Thymus (tissue), 14 donors: ENCODE measurements at places on chromosomes 16 and 17.
A peak's percentile ranks its signal among the peaks of the same experiment; 100 is the strongest.

DNA sequence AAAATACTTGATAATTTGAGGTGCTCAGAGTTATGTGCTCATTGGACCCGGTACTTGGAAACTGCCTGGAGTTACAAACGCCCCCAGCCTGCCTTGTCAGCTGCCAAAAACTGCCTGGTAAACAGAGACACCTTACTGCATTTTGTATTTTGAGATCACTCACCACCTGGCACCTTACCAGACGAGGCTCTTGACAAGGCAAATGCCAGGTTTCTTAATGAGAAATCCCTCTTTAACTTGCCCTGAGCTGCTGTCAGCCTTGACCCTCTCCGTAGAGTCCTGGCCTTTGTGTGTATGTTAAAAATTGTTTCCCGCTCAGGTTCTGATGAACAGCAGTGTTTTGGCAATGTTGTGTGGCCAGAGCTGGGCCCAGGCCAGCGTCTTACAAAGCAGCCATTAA, 28.8 kb downstream of the SYT17 start:
- no peaks in the 10 kb centered on the region for H3K36me3 ChIP-seq
- H3K4me1 ChIP-seq, result no peaks in the 10 kb centered on the region
- no peak for DNase-seq
- no peak overlapping the region for H3K4me3 ChIP-seq
- H3K27ac ChIP-seq, result no peak overlapping the region
- H3K27me3 ChIP-seq, result no peaks in the 10 kb centered on the region

DNA sequence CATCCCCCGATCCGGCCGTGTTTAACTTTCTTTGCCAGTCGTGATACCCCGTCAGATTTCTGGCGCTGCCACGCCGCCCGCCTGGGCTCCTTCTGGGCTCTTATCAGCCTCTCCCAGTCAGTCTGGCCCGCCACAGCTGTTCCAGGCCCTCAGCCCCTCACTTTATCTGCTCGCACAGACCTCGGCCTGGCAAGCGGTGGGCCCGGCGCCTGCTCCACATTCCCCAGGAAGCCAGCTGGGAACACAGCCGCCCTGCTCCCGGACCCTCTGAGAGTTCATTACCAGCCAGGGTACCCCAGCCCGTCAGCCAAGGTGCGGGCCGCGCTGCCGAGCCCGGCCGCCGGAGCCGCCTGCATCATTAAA, 157.5 kb downstream of the ZNF423 start:
- H3K27me3 ChIP-seq, result peaks cover 7% of the 10 kb centered on the region
- H3K4me1 ChIP-seq, result no peaks in the 10 kb centered on the region
- no peak for DNase-seq

DNA sequence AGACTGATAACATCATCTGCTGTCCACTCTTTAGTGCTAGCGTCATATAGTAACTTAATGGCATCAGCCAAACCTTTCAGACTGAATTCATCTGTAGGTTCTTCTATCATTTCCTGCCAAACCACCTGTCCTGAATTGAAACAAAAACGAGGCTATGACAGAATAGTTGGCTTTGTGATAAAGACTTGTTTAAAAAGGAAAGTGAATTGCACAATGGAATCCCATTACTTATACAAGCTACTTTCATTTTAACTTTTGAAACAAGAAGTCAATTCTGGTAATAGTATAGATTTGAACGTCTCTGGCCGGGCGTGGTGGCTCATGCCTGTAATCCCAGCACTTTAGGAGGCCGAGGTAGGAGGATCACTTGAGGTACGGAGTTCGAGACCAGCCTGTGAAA, 18.2 kb downstream of the LASP1NB start:
- H3K36me3 ChIP-seq, result no peaks in the 10 kb centered on the region
- no peak overlapping the region for H3K4me3 ChIP-seq
- DNase-seq, result no peak
- no peaks in the 10 kb centered on the region for H3K4me1 ChIP-seq
- H3K27me3 ChIP-seq, result no peaks in the 10 kb centered on the region

DNA sequence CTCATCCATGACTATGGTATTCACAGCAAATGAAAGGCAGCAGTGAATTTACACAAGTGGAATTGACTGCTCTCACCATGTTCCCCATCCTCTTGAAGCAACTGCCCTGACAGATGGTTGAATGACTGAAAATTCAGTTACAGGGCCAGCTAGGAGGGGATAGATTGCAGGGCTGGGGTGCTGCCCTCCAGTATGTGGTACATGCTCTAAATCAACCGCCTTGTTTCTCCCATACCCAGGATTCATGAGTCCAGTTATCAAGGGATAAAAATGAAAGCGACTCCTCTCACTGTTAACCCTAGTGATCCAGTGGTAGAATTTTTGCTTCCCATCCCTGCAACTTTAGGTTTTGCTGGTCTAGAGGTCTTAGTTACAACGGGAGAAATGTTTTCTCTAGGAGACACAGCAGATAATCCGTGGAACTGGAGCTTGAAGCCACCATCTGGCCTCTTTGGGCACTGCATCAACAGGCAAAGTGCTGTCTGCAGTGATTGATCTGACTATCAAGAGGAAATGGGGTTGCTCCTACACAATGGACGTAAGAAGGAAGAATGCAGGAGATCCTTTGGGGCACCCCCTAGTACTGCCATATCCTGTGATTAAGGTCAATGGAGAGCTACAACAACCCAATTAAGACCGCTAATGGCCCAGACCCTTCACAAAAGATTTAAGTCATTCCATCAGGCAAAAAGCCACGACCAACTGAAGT, 32.0 kb downstream of the SCPEP1 start:
- no peak overlapping the region for H3K27ac ChIP-seq
- no peak overlapping the region for H3K4me3 ChIP-seq
- H3K27me3 ChIP-seq, result peaks cover 6% of the 10 kb centered on the region
- DNase-seq, result peak; percentile 59
- no peaks in the 10 kb centered on the region for H3K36me3 ChIP-seq

DNA sequence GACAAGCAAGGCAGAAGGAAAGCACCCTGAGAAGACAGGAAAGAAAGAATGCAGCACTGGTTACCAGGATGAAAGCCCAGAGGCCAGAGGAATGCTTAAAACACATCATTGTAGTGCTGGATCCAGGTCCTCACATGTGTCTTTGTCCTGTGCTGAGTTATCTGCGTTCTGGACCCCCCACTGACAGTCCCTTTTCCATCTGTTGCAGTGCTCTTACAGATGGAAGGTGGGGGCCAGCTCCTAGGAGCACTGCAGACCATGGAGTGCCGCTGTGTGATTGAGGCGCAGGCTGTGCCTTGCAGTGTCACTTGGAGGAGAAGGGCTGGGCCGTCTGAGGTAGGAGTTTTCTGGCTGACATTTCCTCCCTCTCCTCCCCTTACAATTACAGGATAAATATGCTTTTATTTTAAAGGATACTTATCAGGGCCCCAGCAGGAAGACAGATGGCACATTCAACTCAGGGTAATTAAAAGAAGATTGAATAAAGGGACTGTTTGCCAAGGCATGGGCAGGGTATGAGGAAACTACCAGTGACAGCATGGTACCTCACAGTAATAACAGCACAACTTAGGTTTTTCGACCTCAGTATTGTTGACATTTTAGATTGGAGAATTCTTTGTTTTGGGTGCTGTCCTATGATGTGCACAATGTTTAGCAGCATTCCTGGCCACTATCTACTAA, 3.0 kb downstream of the EME1 start:
- peaks cover 15% of the 10 kb centered on the region for H3K4me1 ChIP-seq
- H3K36me3 ChIP-seq, result peaks cover 30% of the 10 kb centered on the region
- no peak overlapping the region for H3K4me3 ChIP-seq
- no peak overlapping the region for H3K27ac ChIP-seq

- no peak overlapping the region for H3K27ac ChIP-seq
- H3K36me3 ChIP-seq, result peaks cover 23% of the 10 kb centered on the region
- DNase-seq, result no peak
- peaks cover 80% of the 10 kb centered on the region for H3K4me1 ChIP-seq
Observed at GRCh38 chr17:57514614-57515013, 230.5 kb downstream of the CCDC182 start.

DNA sequence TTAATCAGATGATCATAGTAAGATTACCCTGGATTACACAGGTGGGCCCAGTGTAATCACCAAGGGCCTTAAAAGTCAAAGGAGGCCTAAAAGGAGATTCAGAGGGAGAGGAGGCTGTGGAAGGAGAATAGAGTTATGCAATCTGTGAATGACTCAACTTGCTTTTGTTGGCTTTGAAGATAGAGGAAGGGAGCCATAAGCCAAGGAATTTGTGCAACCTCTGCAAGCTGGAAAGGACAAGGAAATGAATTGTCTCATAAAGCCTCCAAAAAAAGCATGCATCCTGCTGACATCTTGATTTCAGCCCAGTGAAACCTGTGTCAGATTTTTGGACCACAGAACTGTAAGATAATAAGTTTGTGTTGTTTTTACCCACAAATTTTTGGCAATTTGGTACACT, 109.6 kb downstream of the CNTNAP4 start:
- H3K4me1 ChIP-seq, result no peaks in the 10 kb centered on the region
- H3K36me3 ChIP-seq, result no peaks in the 10 kb centered on the region
- H3K27ac ChIP-seq, result no peak overlapping the region
- no peak for DNase-seq
- H3K4me3 ChIP-seq, result no peak overlapping the region
- no peaks in the 10 kb centered on the region for H3K27me3 ChIP-seq

- H3K36me3 ChIP-seq, result no peaks in the 10 kb centered on the region
- H3K27me3 ChIP-seq, result peaks cover 2% of the 10 kb centered on the region
- DNase-seq, result peak; percentile 53
- no peak overlapping the region for H3K27ac ChIP-seq
Observed at GRCh38 chr16:85086347-85087291, 25.7 kb downstream of the CIBAR2 start.

GRCh38 chr17:71349908-71350600, 770.8 kb upstream of the SOX9 start:
- H3K27ac ChIP-seq, result no peak overlapping the region
- H3K4me1 ChIP-seq, result no peaks in the 10 kb centered on the region
- no peaks in the 10 kb centered on the region for H3K36me3 ChIP-seq
- DNase-seq, result no peak
- no peak overlapping the region for H3K4me3 ChIP-seq
- H3K27me3 ChIP-seq, result no peaks in the 10 kb centered on the region

DNA sequence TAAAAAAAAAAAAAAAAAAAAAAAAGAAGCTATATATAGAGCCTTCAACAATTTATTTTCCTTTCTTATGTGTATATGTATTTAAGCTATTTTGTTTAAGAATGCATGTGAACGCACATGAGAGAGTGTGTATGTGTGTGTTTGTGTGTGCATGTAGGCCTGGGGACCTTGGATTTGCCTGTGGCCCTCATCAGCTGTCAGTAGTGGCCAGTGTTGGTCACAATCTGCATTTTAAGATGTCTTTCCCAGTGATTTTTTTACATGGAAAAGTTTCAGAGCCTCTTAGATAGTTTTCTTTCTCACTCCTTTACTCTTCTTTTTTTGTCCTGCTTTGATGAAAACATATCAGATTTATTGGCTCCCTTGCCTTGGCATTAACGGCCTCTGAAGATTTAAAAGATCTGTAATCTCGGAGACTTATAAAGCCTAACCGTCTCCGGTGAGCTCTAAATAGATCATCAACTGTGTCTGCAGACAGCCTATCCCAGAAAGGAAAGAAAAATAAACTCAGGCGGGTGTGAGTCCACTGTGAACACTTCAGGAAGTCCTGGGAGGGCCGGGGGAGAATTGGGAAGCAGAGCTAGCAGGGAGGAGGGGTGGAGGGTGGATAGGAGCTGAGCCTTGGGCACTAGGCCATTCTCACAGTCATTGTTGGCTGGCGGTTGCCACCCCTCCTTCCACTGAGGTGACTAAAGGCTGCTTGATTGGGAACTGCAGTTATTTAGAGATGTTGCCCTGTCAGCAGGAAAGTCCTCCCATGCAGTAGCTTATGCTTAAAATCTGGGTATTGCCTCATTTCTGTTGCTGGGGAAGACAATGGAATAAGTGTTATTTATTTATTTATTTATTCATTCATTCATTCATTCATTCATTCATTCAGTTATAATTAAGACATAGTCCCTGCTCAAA, 86.8 kb downstream of the WWP2 start:
- no peak overlapping the region for H3K27ac ChIP-seq
- H3K4me1 ChIP-seq, result no peaks in the 10 kb centered on the region
- DNase-seq, result no peak

DNA sequence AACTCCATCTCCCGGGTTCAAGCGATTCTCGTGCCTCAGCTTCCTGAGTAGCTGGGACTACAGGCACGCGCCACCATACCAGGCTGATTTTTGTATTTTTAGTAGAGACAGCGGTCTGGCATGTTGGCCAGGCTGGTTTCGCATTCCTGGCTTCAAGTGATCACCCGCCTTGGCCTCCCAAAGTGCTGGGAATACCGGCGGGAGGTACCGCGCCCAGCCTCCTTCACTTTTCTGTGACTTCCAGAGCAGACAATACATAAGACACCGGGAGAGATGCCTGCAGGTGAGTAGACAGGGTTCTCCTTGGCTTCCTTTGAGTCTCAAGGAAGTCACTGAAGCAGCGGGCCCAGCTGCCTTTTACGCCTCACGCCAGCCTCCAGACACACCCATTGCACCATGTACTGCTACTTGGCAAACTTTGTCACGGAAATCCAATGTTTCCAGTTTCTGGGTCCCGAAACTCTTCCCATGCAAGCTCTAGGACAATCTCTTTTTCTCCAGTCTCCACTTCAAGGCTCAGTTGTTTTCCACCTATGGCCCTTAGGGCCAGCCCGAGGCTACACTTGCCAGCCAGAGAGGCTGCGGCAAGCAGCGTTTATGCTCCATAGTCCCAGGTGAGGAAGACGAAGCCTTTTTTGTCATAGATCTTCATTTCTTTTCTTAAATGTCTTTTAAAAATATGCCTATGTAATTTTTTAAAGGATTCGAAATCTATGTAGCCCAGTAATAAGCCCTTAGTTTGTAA, 886 bp upstream of the OR1F1 start:
- no peak for DNase-seq
- H3K36me3 ChIP-seq, result no peaks in the 10 kb centered on the region
- H3K4me3 ChIP-seq, result no peak overlapping the region
- no peak overlapping the region for H3K27ac ChIP-seq

GRCh38 chr17:77177002-77177741, 36.4 kb downstream of the SEC14L1 start:
- no peaks in the 10 kb centered on the region for H3K27me3 ChIP-seq
- H3K36me3 ChIP-seq, result peaks cover 3% of the 10 kb centered on the region
- no peak overlapping the region for H3K27ac ChIP-seq
- H3K4me1 ChIP-seq, result peaks cover 16% of the 10 kb centered on the region

GRCh38 chr16:31016018-31016417, 5.6 kb upstream of the STX1B start:
- no peak for DNase-seq
- H3K27me3 ChIP-seq, result peaks cover 24% of the 10 kb centered on the region
- H3K36me3 ChIP-seq, result no peaks in the 10 kb centered on the region

- no peak overlapping the region for H3K4me3 ChIP-seq
- no peak for DNase-seq
- H3K27ac ChIP-seq, result no peak overlapping the region
- no peaks in the 10 kb centered on the region for H3K27me3 ChIP-seq
- H3K4me1 ChIP-seq, result peaks cover 9% of the 10 kb centered on the region
Observed at GRCh38 chr17:45338023-45338781, 21.4 kb upstream of the MAP3K14 start.

DNA sequence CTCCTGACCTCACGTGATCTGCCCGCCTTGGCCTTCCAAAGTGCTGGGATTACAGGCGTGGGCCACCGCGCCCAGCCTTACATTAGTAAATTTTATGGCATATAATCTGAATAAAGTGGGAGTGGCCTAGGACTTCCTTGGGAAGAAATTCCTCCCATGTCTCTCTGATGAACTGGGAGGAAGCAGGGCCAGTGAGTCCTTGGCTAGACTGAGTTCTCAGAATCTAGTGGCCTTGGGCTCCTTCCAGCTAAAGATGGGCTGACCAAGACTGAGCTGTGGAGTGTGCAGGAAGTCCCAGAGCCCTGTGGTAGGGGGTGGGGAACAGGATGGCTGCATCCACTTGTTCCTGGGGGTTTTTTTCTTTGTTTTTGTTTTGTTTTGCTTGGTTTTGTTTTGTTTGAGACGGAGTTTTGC, 10.0 kb upstream of the NAGLU start:
- H3K4me3 ChIP-seq, result no peak overlapping the region
- peaks cover 18% of the 10 kb centered on the region for H3K36me3 ChIP-seq
- no peaks in the 10 kb centered on the region for H3K27me3 ChIP-seq
- no peak overlapping the region for H3K27ac ChIP-seq
- peaks cover 37% of the 10 kb centered on the region for H3K4me1 ChIP-seq
